CD8-positive, alpha-beta memory T cell (primary cell): ENCODE measurements at places on chromosomes 3 and 15. TPM values are rescaled to one million over a fixed set of nuclear protein-coding genes. Genes with fewer than 3 reads are reported as not detected.

DNA sequence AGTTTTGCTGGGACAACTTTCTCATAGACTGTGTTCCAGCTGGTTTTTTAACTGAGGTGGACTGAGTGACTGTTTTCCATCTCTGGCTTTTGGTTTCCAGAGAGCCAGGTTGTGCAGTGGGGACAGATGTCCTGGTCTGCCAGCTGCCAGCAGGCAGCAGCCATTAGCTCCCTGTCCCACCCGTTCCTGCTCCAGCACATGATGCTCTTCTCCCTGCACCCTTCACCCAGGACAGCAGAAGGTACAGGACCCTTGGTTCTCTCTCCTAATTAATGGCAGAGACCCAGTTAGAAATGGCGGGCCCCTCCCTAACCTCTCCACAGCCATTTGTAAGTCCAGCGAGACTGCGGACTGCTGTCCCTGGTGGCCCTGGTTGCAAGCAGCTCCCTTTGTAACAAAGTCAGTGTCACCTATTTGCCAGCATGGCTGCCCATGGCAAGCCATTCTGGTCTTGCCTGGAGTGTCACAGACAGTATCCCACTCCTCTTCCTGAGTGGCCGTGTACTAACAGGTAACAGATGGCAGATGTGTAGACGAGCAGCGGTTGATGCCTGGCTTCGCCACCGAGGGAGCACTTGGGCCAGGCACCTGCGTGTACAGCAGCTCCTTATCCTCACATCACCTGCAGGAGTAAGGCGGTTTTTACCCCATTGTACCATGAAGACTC, 148.3 kb downstream of the DNAJB8 start:
- H3K27ac ChIP-seq: no peak overlapping the region
- peaks cover 82% of the 10 kb centered on the region for H3K4me1 ChIP-seq
- no peaks in the 10 kb centered on the region for H3K36me3 ChIP-seq
- no peaks in the 10 kb centered on the region for H3K27me3 ChIP-seq
- no peak overlapping the region for H3K4me3 ChIP-seq
- no peak for DNase-seq

DNA sequence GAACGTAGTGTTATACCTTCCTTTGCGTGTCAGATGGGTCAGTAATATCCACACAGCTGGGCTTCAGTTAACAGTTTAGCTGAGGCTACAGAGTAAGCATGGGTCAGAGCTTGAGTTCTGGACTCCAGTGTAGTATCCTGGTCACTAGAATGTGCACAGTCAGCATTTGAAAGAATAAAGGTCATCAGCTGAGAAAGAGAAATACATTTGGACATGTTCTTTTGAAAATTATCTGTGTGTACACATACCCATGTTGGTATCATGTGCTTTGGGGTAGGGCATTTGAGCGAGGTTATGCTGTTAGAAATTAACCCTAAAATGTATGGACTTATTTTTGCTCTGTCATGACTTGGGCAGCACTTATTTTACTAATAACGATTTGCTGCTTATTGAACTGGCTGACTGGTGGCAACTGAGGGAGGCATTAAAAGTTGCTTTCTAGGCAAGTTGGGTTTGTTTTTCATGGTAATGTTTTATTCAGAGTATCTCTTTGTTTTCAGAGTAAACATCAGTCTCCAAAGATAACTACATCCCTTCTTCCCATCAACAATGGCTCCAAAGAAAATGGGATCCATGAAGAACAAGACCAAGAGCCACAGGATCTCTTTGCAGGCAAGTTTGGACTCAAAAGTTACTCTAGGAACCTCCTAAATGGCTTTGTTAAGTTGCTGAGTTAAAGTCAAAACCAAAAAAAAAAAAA, 16.4 kb downstream of the SNX1 start:
- no peak for DNase-seq
- H3K4me1 ChIP-seq: peaks cover 31% of the 10 kb centered on the region
- no peaks in the 10 kb centered on the region for H3K27me3 ChIP-seq
- H3K36me3 ChIP-seq: peaks cover 26% of the 10 kb centered on the region
- no peak overlapping the region for H3K27ac ChIP-seq

The NTRK3 gene
- not detected for polyA plus RNA-seq

The GOLGA8T gene
- not detected for polyA plus RNA-seq

DNA sequence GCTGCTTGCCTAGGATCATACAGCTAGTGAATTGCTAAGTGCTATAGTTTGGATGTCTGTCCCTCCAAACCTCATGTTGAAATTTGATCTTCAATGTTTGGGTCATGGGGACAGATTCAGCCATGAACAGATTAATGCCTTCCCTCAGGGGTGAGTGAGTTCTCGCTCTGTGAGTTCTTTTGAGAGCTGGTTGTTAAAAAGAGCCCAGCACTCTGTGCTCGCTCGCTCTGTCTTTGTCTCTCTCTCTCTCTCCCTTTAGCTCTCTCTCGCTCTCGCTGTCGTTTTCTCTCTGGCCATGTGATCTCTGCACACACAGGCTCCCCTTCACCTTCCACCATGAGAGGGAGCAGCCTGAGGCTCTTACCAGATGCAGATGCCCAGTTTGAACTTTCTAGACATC, 14.9 kb downstream of the TRH start:
- no peak overlapping the region for H3K4me3 ChIP-seq
- no peaks in the 10 kb centered on the region for H3K36me3 ChIP-seq
- H3K27me3 ChIP-seq: no peaks in the 10 kb centered on the region
- no peaks in the 10 kb centered on the region for H3K4me1 ChIP-seq
- DNase-seq: no peak
- no peak overlapping the region for H3K27ac ChIP-seq

The AMOTL2 gene
- 0.10 TPM for polyA plus RNA-seq

- H3K4me1 ChIP-seq: no peaks in the 10 kb centered on the region
- no peak overlapping the region for H3K27ac ChIP-seq
- no peaks in the 10 kb centered on the region for H3K36me3 ChIP-seq
- no peak overlapping the region for H3K4me3 ChIP-seq
Measured at GRCh38 chr3:187401856-187402255, 33.7 kb downstream of the RTP4 start.

DNA sequence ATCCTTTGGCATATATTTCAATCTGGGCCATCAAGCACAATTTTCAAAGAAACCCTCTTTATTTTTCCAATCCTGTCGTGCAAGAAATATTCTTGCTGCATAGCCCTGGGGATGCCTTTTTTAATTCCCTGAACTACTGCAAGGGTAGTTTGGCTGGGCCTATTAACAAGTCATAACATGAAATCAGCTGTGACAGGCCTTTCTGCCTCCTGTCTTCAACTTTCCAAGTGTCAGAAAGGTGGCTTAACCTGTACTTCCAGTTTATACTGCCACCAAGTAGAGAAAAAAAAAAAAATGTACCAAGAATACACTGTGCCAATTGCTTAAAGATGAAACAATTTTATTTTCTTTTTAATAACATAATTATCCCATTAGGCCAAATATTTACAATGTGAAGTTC, 32.4 kb upstream of the SPPL2A start:
- no peak overlapping the region for H3K4me3 ChIP-seq
- no peaks in the 10 kb centered on the region for H3K27me3 ChIP-seq
- no peak overlapping the region for H3K27ac ChIP-seq
- no peaks in the 10 kb centered on the region for H3K36me3 ChIP-seq

DNA sequence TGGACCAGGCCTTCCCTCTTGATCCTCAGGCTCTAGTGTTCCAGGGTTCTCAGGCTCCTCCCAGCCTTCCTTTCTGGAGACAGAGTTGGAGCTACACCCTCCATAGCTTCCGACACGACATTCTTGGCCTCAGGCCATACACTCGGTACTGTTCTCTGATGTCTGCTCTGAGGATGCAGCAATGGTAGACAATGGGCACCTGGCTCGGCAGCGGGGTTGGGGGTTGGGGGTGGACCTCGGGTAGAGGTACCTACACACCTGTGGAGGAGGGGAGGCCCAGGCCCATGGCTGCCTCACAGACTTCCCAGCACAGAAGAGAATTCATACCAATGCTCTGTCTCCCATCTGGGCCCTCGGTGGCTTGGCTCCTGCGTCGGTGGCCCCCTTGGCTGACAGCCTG, 21.4 kb downstream of the CCDC13 start:
- no peak overlapping the region for H3K27ac ChIP-seq
- H3K4me3 ChIP-seq: no peak overlapping the region
- H3K4me1 ChIP-seq: peaks cover 19% of the 10 kb centered on the region
- H3K27me3 ChIP-seq: no peaks in the 10 kb centered on the region
